ENCODE measurements at places on chromosomes 13 and 19.

DNA sequence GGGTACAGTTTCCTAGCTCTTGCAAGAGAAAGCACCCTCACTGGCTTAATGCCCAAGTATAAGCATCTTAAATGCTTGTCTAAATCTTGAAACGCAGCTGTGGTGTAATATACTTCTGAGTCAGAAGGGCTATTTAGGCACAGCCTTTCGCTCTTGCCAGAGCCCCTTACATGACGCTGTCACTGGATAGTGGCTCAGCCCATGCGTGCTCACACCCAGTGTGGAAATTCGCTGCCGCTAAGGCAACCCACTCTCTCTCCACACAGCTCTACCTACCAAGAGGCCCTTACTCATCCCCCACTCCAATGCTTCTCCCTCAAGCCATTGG is 24.0 kb downstream of the UQCRFS1 start:
- DNase-seq = peak; percentile 7

GRCh38 chr19:5984600-5984999 is 6.7 kb upstream of the RANBP3 start:
- DNase-seq = no peak

DNA sequence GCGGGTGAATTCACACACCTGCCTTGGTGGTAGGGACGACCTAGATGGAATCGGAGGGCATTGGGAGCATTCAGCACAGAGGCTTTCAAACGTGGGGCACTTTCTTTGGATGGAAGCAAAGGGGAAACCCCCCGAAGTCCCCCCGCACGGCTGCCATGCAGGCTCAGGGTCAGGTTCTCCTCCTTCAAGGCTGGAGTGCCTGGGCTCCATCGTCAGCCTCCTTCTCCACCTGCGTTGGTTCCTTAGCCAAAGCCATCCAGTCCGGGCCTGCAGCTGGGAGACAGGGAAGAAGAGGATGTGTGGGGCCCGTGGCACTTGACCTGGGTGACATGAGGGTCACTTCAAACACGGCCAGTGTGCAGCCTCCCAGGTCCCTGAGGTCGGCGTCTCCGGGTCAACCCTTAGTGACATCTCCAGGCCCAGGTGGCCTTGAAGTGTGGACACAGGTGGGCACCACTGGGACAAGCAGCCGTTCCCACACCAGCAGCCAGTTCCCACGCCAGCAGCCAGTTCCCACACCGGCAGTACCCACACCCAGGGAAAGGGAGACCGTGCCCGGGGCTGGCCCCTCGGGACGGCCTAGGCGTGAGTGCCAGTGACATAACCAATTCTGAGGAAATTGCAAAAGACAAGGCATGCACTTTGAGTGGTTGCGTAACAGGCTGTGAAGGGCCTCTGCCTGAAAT is 116.0 kb downstream of the SOX1 start:
- DNase-seq = no peak

- no peak for DNase-seq
These were observed 110.9 kb downstream of the HS6ST3 start for GRCh38 chr13:96200810-96201209.

GRCh38 chr13:71869274-71869673 is 2.3 kb upstream of the DACH1 start:
- DNase-seq = no peak

Data from EL (cell line).